ENCODE measurements at places on chromosomes 1 and 21. TPM values are rescaled to one million over a fixed set of nuclear protein-coding genes. Genes with fewer than 3 reads are reported as not detected.

GRCh38 chr1:227761621-227762230, 26.5 kb downstream of the SNAP47 start:
- no peak for DNase-seq

PTGFR gene
- 1.8 TPM for total RNA-seq

- DNase-seq = no peak
Measured at GRCh38 chr1:68495532-68495931, 1.4 kb downstream of the DEPDC1 start.

CD84 gene
- total RNA-seq = not detected

GRCh38 chr1:42734201-42735035, 5.6 kb downstream of the CLDN19 start:
- DNase-seq = no peak

DNA sequence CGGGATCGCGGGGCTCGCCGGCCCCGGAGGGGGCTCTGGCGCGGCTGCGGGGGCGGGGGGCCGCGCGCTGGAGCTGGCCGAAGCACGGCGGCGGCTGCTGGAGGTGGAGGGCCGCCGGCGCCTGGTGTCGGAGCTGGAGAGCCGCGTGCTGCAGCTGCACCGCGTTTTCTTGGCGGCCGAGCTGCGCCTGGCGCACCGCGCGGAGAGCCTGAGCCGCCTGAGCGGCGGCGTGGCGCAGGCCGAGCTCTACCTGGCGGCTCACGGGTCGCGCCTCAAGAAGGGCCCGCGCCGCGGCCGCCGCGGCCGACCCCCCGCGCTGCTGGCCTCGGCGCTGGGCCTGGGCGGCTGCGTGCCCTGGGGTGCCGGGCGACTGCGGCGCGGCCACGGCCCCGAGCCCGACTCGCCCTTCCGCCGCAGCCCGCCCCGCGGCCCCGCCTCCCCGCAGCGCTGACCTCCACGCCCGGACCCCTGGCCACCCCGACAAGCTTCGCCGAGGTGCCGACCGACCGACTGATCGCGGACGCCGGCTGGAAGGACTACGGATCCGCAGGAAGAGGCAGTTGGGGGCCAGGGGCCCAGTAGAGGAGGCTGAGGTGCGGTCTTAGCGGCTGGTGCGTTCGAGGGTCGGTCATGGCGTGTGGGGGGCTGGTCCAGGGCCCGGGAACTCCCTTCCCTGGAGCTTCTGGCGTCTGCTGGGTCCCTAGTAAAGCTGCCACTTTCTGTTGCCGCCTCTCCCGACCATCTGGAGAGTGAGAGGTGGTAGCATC, 711 bp downstream of the TRNP1 start:
- DNase-seq = peak; percentile 52

DNA sequence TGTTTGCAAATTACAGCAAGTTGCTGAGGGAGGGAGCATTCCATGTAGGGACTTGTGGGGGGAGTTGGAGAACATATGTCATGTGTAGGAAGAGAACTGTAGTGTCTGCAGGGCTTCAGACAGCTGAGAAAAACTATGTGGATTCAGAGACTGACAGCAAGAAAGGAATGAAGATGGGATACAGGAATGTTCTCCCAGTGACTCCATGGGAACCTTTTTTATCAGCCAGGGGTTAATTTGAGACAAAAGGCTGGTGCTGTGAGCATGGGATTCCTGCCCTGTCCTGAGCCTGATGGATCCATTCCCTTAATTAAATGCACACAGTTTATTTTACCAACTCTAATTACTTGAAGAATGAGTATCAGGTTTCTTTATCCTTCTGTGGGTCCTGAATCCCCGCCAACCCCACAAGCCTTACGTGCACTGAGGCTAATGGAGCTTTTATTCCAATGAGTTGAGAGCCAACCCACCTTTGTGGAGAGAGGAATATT, 26.5 kb upstream of the PLXNA2 start:
- peak; percentile 14 for DNase-seq

DNA sequence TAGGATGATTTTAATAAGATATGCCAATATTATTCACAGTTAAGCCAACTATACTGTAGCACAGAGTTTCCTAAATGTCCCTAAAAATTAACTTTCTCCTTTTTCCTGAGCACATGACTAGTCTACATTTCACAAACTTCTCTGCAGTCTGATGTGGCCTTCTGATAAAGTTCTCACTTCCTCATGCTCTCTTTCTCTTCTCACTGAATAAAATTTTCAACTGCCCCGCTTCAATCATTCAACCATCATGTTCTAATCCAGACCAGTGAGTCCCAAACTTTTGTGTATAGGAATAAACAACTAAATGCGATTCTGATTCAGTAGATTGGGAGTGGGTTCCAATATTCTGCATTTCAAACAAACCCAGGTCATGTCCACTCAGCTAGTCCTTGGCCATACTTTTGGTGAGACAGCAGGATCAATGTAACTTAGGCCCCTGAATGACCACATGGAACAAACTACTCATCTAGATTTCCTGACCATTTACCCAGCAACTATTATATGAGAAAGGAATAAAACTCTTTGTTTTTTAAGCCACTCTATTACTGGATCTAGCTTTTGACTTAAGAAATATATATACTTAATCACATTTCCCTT, 20.1 kb downstream of the TUT4 start:
- no peak for DNase-seq

- DNase-seq = peak; percentile 54
Measured at GRCh38 chr1:25744140-25744581, 55.8 kb upstream of the SELENON start.

TMEM269 gene
- total RNA-seq = not detected

UBAP2L gene
- total RNA-seq = 98.6 TPM

DNA sequence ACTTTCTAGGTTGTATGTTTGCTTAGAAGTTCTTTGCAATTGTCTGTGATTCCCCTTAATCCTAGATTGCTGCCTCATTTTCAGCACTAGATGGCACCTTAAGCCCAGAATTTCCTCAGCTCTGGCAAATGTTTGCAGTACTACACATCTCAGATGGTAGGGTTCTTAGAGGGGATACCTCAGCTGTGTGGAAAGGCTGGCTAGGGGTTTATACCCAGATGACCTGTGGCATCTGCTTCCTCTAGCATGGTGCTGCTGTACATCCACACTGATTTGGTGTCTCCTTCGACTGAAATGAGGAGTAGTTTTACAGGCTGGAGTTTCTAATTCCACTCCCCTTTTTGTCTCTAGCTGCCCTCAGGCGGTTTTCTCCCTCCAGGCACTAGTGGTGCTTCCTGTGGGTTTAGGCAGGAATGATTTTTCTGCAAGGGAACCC, 23.5 kb downstream of the ASB17 start:
- peak; percentile 38 for DNase-seq

GRCh38 chr1:154324669-154325582, at the start of gene ATP8B2:
ATP8B2 (plus strand) TSS chr1:154325525; CDS start chr1:154328142, 2,617 bp downstream.
- peak; percentile 84 for DNase-seq

- peak; percentile 36 for DNase-seq
Measured at GRCh38 chr1:221740993-221741702, 741 bp downstream of the DUSP10 start.

DNA sequence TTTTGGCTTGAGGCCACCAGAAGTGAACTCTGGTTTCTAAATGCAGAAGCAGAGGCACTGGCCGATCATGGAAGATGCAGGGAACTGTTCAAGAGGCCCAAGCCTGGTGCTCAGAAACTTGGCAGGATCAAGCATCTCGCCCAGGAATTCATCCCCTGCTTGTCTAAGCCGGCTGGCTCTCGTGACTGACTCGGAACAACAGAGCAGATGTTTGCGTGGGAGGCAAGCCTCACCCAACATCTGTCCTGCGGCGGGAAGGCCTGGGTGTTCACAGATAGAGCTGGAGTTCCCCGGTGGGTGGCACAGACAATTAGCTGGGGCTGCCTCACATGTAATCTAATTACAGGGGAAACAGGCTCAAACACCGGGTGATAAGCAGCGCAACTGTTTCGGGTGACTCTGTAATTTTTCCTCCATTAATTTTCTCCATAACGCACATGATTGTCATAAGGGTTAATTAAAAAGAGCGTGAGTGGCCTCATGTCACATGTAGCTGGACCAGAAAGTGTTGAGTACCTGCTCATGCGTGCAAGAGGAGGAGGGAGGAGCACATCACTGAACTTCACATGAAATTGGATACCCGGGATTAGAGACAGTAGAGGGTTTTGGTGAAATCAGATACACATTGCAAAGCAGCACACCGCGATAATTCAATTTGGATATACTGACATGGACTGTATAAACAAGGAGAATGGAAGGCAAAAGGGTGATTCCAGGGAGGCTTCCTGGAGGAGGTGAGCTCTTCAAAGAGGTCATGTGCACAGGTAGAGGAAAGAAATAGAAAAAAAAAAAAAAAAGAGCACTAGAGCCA, 180.0 kb downstream of the ETS2 start:
- DNase-seq = peak; percentile 97

DNA sequence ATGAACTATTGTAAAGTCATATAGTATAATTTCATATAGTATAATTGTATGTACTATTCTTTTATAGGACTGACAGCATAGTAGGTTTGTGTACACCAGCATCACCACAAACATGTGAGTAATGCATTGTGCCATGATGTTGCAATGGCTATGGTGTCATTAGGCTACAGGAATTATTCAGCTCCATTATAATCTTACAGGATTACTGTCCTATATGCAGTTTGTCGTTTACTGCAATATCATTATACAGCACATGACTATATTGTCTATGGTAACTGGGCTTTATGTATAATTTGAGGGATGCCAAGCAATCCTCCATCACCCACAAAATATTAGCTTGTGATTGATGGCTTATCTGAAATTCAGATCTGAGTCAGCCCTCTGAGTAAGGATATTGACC, 54.2 kb upstream of the PBX1 start:
- no peak for DNase-seq

HRNR gene
- not detected for total RNA-seq

FCRL6 gene
- not detected for total RNA-seq

GRCh38 chr1:154791292-154792166, 78.6 kb downstream of the KCNN3 start:
- peak; percentile 92 for DNase-seq

- no peak for DNase-seq
Measured at GRCh38 chr21:42042651-42043050, 28.5 kb upstream of the UMODL1 start.

- DNase-seq = no peak
Measured at GRCh38 chr1:39692152-39693074, 1.2 kb upstream of the HPCAL4 start.

NUDT4B gene
- total RNA-seq = 30.9 TPM

DNA sequence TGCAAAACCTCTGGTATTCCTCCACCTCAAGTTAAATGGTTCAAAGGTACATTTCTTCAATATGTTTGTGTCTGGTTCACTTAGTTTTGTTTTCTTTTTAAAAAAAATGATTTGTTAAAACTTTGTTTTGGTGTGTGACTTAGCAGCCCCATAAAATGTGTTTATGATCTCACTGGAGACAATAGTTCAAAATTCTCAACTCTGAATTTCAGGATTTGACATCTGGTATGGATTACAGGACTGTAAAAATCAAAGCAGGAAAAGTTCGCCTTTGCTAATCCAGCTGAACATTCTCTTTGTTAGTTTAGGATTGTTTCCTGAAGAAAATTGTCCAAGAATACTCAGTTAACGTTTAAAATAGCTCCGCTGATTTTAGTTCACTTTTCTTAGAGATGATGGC, 231.7 kb downstream of the HMCN1 start:
- DNase-seq = no peak

AMIGO1 gene
- total RNA-seq = 3.7 TPM

CRYZ gene
- 44.3 TPM for total RNA-seq

DNA sequence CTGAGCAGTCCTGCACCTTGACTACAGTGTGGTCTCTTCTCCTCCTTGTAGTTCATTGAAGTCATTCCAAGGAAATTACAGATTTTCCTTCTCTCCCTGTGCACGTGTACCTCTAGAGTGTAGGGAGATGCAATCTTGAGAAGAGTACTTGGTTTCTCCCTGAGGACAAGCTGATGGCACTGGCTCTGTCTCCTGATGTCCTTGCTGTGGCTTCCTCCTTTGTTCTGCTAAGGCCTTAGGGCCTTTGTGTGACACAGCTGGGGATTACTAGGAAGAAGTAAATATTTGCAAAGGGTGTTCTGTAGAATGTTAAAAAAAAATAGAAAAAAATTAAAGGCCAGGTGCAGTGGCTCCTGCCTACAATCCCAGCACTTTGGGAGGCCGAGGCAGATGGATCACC, 66.2 kb upstream of the APOBEC4 start:
- DNase-seq = no peak
